Kidney epithelial cell (primary cell): ENCODE measurements at places on chromosomes 11 and 22. TPM values are rescaled to one million over a fixed set of nuclear protein-coding genes. Genes with fewer than 3 reads are reported as not detected.
A peak's percentile ranks its signal among the peaks of the same experiment; 100 is the strongest.

DNA sequence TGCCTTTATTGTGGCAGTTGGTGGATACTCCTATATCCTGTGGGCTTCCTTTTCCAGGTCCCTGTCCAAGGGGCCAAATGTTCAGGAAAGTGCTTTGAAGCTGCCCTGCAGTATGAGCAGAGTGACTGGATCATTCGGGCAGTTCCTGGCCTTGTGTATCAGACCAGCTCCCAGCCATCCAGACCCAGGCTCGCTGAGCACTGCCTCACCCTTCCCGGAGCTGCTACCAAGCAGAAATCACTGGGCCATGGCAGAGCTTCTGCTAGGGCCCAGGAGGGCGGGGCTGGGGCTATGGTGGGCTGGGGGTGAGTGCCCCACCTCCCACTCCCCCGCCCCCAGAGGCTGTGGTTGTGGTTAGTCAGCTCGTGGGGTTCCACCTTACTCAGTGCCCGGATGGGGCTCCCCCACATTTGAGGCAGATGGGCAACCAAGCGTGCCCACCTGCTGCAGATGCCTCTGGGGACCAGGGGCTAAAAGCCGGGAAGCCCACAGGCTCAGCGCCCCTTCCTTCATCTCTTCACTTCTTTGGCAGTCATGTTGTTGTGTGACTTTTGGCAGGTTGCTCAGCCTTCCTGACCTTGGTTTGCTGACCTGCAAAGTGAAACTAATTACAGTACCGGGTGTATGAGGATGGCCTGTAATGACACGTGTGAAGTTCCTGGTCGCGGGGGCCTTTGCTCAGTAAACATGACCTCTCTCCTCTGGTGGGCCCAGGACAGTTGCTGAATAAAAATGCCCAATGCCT is 2.1 kb upstream of the LRRC32 start:
- DNase-seq, result peak; percentile 23

GRCh38 chr11:69037074-69037473 is 11.7 kb upstream of the TPCN2 start:
- no peak for DNase-seq

DNA sequence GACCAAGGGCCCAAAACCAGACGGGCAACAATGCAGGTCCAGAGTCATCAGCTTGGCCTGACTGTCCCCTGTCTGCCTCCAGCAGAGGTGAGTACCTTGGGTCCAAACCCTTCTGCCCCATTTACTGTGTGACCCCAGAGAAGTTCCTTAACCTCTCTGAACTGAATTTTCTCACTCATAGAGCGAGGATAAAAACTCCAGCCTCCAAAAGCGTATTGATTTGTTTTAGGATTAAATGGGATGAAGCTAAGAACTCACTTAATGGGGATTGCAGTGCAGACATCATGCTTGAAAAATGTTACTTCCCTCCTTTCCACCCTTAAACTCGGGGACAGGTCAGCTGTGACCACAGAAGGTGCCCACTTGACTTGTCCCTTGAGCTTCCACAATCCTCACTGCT is 22.6 kb downstream of the IGLL1 start:
- no peak for DNase-seq

DNA sequence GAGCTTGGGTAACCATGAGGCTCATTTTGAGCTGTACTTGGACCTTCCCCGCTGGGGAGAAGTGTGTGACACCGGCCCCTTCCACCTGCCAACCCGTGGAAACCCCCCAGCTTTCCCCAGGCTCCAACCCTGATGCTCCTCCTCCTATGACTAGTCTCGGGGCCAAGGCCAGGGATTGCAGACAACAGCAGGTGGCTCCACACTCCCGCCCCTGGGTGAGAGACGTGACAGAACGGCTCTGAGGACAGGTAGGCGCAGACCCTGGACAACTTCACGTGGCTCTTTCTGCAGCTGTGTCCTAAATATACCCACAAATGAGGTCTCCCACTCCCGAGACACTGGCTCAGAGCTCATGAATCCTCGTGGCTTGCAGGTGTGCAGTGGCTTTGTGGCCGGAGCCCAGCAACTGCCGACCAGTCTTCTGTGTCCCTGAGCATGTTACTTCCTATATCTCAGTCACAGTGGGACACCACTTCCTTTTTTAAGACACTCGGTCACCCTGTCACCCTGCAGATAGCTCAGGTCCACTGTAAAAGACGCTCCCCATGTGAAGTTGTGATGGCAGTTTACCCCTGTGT is 55.2 kb downstream of the NECTIN1 start:
- no peak for DNase-seq

DNA sequence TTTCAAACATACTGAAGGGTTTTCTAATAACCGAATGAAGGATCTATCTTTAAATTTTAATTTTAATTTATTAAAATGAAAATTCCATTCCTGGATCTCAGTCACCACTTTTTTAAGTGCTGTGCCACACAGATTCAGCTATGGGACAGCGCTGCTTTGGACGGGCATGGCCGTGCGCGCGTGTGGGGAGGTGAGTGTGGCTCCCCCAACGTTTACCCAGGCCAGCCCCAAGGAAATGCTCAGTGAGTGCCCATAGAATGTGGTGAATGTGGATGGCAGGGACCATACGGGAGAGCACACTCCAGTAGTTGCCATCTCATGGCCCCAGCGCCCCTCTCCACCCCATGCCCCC is 88.0 kb upstream of the KCNQ1OT1 start:
- no peak for DNase-seq

GRCh38 chr22:27755521-27756211 is 45.9 kb downstream of the MN1 start:
- no peak for DNase-seq

HEPHL1 gene
- total RNA-seq, result not detected in 2 replicates
